Naive thymus-derived CD4-positive, alpha-beta T cell (primary cell): ENCODE measurements at places on chromosomes 1 and 21. TPM values are rescaled to one million over a fixed set of nuclear protein-coding genes. Genes with fewer than 3 reads are reported as not detected.

ERG gene
- not detected for polyA plus RNA-seq

PCBP3 gene
- 1.5 TPM for polyA plus RNA-seq

LCE3D gene
- polyA plus RNA-seq = not detected

C1orf185 gene
- polyA plus RNA-seq = not detected

GCSAML gene
- polyA plus RNA-seq = not detected

AMIGO1 gene
- 36.2 TPM for polyA plus RNA-seq

HPDL gene
- 1.0 TPM for polyA plus RNA-seq

GPR3 gene
- polyA plus RNA-seq = 0.09 TPM
